ENCODE measurements at places on chromosomes 7 and 10. TPM values are rescaled to one million over a fixed set of nuclear protein-coding genes. Genes with fewer than 3 reads are reported as not detected.

The GNG11 gene
- 43.8 TPM for polyA plus RNA-seq

The MOGAT3 gene
- not detected for polyA plus RNA-seq

The SLC29A4 gene
- polyA plus RNA-seq = 11.8 TPM

The NFE2L3 gene
- polyA plus RNA-seq = 1.1 TPM

The UCMA gene
- polyA plus RNA-seq = not detected

The ASAH2 gene
- 0.43 TPM for polyA plus RNA-seq

The C10orf53 gene
- polyA plus RNA-seq = not detected

The UNC5B gene
- 12.4 TPM for polyA plus RNA-seq

The ACTR3C gene
- polyA plus RNA-seq = 4.2 TPM

The EGR2 gene
- polyA plus RNA-seq = 13.7 TPM

The EPHB6 gene
- 6.9 TPM for polyA plus RNA-seq

The IL15RA gene
- polyA plus RNA-seq = 13.9 TPM

The PDAP1 gene
- 167 TPM for polyA plus RNA-seq

The PDE6C gene
- not detected for polyA plus RNA-seq

The TMEM176B gene
- polyA plus RNA-seq = 114 TPM

The PRKG1 gene
- polyA plus RNA-seq = 16.6 TPM

The OPN4 gene
- polyA plus RNA-seq = 0.93 TPM

The TMEM139 gene
- polyA plus RNA-seq = 10.9 TPM

The RNF148 gene
- 0.09 TPM for polyA plus RNA-seq

The SPDYE9 gene
- not detected for polyA plus RNA-seq

The DEPP1 gene
- 32.5 TPM for polyA plus RNA-seq

The ZNF316 gene
- polyA plus RNA-seq = 11.7 TPM

The LAMB1 gene
- polyA plus RNA-seq = 59.9 TPM

The CFTR gene
- polyA plus RNA-seq = not detected

The CLDN3 gene
- not detected for polyA plus RNA-seq

The PNLIPRP1 gene
- polyA plus RNA-seq = 0.07 TPM

The CACNB2 gene
- polyA plus RNA-seq = 13.1 TPM

The CLDN15 gene
- 4.2 TPM for polyA plus RNA-seq

The SPDYE11 gene
- polyA plus RNA-seq = not detected

The VDAC2 gene
- polyA plus RNA-seq = 429 TPM

The ZFYVE27 gene
- 16.0 TPM for polyA plus RNA-seq

The PLA2G12B gene
- 16.6 TPM for polyA plus RNA-seq

The GFRA1 gene
- 2.7 TPM for polyA plus RNA-seq

The MET gene
- 4.1 TPM for polyA plus RNA-seq

The NME8 gene
- polyA plus RNA-seq = not detected

The GPR37 gene
- polyA plus RNA-seq = 0.09 TPM

The ZNF32 gene
- polyA plus RNA-seq = 86.3 TPM

The CYP17A1 gene
- 0.11 TPM for polyA plus RNA-seq

The OR2A12 gene
- polyA plus RNA-seq = not detected

The CFAP69 gene
- 2.3 TPM for polyA plus RNA-seq

The ANXA8L1 gene
- polyA plus RNA-seq = 0.16 TPM

The RBP4 gene
- polyA plus RNA-seq = 43.4 TPM

The CYP26A1 gene
- not detected for polyA plus RNA-seq

The NKX1-2 gene
- polyA plus RNA-seq = not detected

The NPVF gene
- polyA plus RNA-seq = not detected

The ECHDC3 gene
- 62.3 TPM for polyA plus RNA-seq

The MRC1 gene
- polyA plus RNA-seq = 4.4 TPM

The CCL26 gene
- polyA plus RNA-seq = 0.59 TPM

The PAPOLB gene
- polyA plus RNA-seq = 0.16 TPM

The DNAH11 gene
- polyA plus RNA-seq = 0.86 TPM

The SEC61A2 gene
- polyA plus RNA-seq = 11.7 TPM

The GIMAP5 gene
- polyA plus RNA-seq = 22.3 TPM

The UCN3 gene
- not detected for polyA plus RNA-seq

The PDE1C gene
- polyA plus RNA-seq = 23.2 TPM

The AIMP2 gene
- 35.6 TPM for polyA plus RNA-seq

The PDLIM1 gene
- polyA plus RNA-seq = 211 TPM

The C7orf57 gene
- polyA plus RNA-seq = not detected

The OGDHL gene
- 8.0 TPM for polyA plus RNA-seq

The KIF11 gene
- polyA plus RNA-seq = 0.38 TPM
